ENCODE measurements at places on chromosomes 7 and 10. TPM values are rescaled to one million over a fixed set of nuclear protein-coding genes. Genes with fewer than 3 reads are reported as not detected.

GRCh38 chr10:55183993-55184392, 383.0 kb upstream of the PCDH15 start:
- H3K4me3 ChIP-seq = no peak overlapping the region
- H3K4me1 ChIP-seq = no peaks in the 10 kb centered on the region
- no peak overlapping the region for H3K27ac ChIP-seq
- H3K36me3 ChIP-seq = no peaks in the 10 kb centered on the region

The CYP3A7 gene
- polyA plus RNA-seq = not detected

The GPR22 gene
- polyA plus RNA-seq = not detected

DNA sequence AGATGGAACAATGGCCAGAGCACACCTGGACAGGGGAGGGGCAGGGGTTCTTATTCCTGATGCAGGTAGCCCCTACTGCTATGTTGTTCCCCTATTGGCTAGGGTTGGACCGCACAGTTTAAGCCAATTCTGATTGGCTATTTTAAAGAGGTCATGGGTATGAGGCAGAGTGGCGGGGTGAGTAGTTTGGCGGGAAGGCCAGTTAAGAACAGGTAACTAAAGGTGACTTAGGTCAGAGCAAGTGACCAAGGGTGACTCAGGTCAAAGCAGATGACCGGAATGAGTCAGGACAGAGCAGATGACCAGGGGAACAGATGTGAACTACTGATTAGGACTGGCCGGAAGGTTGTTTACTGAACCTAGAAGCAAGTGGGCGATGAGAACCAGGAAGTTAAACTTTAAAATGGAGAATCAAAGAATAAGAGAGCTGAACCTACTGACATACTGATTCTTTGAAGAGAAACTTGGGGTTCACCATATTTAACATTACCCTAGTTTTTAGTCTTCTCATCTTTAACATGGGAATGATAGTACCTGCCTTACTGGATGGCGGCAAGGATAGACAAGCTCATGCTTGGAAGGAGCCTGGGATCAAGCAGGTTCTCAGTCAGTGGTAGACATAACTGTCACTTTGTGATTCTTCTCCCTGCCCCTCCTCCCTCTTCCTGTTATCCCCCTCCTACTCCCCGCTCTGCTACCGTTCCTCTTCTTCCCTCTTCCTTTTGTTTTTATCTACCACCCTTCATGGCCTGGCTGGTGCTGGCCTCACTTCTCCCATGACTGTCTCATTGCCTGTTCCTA, 55.0 kb downstream of the CCNY start:
- H3K4me1 ChIP-seq = peaks cover 37% of the 10 kb centered on the region
- no peaks in the 10 kb centered on the region for H3K27me3 ChIP-seq
- DNase-seq = no peak
- H3K4me3 ChIP-seq = no peak overlapping the region

- no peak overlapping the region for H3K4me3 ChIP-seq
- no peak for DNase-seq
- H3K36me3 ChIP-seq = no peaks in the 10 kb centered on the region
- H3K4me1 ChIP-seq = peaks cover 36% of the 10 kb centered on the region
- H3K27ac ChIP-seq = no peak overlapping the region
These were observed 103.4 kb downstream of the GRK5 start for GRCh38 chr10:119310806-119311205.

DNA sequence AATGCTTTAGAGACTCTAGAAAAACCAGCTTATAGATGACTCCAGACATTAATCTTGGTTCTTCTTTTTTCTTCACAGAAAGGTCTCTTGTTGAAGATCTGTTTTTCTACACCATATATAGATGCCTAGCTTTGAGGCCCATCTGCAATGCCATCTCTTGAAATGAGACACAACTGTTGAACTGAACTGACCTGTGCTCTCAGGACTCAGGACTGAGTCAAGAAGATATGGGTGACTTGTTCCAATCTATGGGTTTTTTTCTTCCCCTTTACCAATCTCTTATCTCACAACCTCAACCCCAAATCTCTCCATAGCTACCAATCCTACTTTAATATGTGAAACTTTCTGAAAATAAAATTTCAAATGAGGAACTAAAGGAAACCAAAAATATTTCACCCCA, 194.7 kb downstream of the SNX13 start:
- no peak overlapping the region for H3K27ac ChIP-seq
- no peaks in the 10 kb centered on the region for H3K4me1 ChIP-seq
- H3K4me3 ChIP-seq = no peak overlapping the region
- no peaks in the 10 kb centered on the region for H3K27me3 ChIP-seq
- DNase-seq = no peak

The ATP6V0A4 gene
- polyA plus RNA-seq = 0.06 TPM

GRCh38 chr10:106508950-106509349, 655.6 kb downstream of the SORCS1 start:
- no peaks in the 10 kb centered on the region for H3K4me1 ChIP-seq
- DNase-seq = no peak
- H3K36me3 ChIP-seq = no peaks in the 10 kb centered on the region
- H3K27ac ChIP-seq = no peak overlapping the region

The GIMAP7 gene
- polyA plus RNA-seq = 37.9 TPM

- H3K27me3 ChIP-seq = no peaks in the 10 kb centered on the region
- peaks cover 12% of the 10 kb centered on the region for H3K36me3 ChIP-seq
- no peak overlapping the region for H3K27ac ChIP-seq
- no peak overlapping the region for H3K4me3 ChIP-seq
- no peaks in the 10 kb centered on the region for H3K4me1 ChIP-seq
These were observed 82.7 kb upstream of the SAMD8 start for GRCh38 chr10:75028748-75029147.

The FAM131B gene
- 1.8 TPM for polyA plus RNA-seq

The OR2A1 gene
- 0.14 TPM for polyA plus RNA-seq

DNA sequence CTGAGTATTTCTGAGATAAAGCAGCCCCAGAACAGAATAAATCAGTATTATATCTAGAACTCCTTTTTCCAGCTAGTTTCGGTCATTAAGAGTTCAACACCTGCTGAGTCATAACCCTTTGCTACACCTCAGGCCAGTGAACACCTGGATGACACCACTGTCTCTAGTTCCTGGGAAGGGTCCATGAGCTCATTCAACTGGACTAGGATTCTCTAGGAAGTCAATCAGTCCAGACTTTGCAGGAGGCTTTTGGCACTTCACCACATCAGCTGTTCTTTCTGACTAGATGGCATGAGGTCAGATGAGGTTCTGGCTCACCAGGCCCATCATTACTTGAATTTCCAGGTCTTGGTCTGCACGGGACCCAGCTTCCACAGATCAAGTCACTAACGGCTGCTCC, 11.7 kb downstream of the SLC39A12 start:
- H3K4me1 ChIP-seq = no peaks in the 10 kb centered on the region
- no peaks in the 10 kb centered on the region for H3K36me3 ChIP-seq
- H3K4me3 ChIP-seq = no peak overlapping the region

- no peak for DNase-seq
- no peaks in the 10 kb centered on the region for H3K27me3 ChIP-seq
- no peak overlapping the region for H3K27ac ChIP-seq
- H3K4me1 ChIP-seq = no peaks in the 10 kb centered on the region
- H3K4me3 ChIP-seq = no peak overlapping the region
These were observed 69.7 kb upstream of the MGMT start for GRCh38 chr10:129397198-129397974.

The ATOH7 gene
- polyA plus RNA-seq = not detected

GRCh38 chr10:64363687-64364086, 842.5 kb downstream of the REEP3 start:
- no peak for DNase-seq
- no peaks in the 10 kb centered on the region for H3K36me3 ChIP-seq
- H3K27ac ChIP-seq = no peak overlapping the region

GRCh38 chr7:78396210-78396609, 597.6 kb downstream of the PHTF2 start:
- no peaks in the 10 kb centered on the region for H3K27me3 ChIP-seq
- DNase-seq = no peak
- H3K27ac ChIP-seq = no peak overlapping the region

- H3K4me3 ChIP-seq = no peak overlapping the region
- H3K4me1 ChIP-seq = no peaks in the 10 kb centered on the region
- no peak for DNase-seq
- no peaks in the 10 kb centered on the region for H3K36me3 ChIP-seq
- H3K27me3 ChIP-seq = no peaks in the 10 kb centered on the region
These were observed 31.2 kb upstream of the IKZF1 start for GRCh38 chr7:50273301-50273700.

The PLAC9 gene
- polyA plus RNA-seq = 2.0 TPM

The FAM24B gene
- 5.3 TPM for polyA plus RNA-seq

The CLDN15 gene
- 21.1 TPM for polyA plus RNA-seq

The LIPJ gene
- polyA plus RNA-seq = not detected

- no peaks in the 10 kb centered on the region for H3K36me3 ChIP-seq
- H3K27me3 ChIP-seq = no peaks in the 10 kb centered on the region
- DNase-seq = no peak
- no peak overlapping the region for H3K4me3 ChIP-seq
- no peak overlapping the region for H3K27ac ChIP-seq
- H3K4me1 ChIP-seq = no peaks in the 10 kb centered on the region
These were observed 35.7 kb downstream of the CCDC7 start for GRCh38 chr10:32481606-32482005.

GRCh38 chr7:80089366-80089765, 45.3 kb upstream of the GNAI1 start:
- H3K27me3 ChIP-seq = no peaks in the 10 kb centered on the region
- no peak overlapping the region for H3K27ac ChIP-seq
- DNase-seq = no peak
- no peaks in the 10 kb centered on the region for H3K4me1 ChIP-seq
- H3K36me3 ChIP-seq = no peaks in the 10 kb centered on the region

DNA sequence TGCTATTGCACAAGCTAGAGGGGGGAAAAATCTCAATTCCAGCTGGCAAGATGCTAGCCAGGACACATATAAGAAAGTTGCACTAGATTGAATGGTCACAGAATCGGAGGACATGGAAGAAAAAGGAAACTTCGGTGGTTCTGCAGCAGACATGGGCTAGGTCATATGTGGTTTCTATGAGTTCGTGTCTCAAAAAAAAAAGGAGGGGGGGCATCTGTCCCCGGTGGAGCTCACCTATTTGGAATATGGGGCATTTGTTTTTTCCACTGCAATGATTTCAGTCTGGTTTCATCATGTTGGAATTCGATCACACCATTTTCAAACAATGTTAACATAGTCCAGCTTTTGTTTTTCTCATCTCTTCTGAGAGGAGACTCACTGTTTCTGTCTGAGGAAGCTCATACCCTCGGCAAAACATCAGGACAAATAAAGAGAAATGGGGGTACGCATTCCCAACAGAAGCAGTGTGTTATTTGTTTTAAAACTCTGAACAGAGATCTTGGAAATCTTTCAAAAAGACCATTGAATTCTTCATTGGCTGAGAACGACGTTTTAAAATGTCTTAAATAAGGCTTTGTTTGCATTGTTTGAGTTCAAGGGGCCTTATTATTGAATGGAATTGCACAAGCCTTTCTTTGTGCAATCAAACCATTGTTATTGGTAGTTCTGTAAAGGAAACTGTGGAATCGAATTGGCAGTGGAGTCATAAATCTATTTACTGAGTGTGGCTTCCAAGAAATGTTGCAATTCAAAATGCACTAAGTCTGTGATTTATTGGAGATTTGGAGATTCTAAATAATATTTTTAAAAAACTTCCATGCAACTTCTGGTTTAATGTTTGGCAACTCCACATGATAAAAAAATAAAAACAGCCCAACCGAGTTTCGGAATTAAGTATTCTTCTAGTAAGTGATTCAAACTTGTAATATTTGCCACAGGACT, 173.2 kb downstream of the RTKN2 start:
- peaks cover 8% of the 10 kb centered on the region for H3K4me1 ChIP-seq
- DNase-seq = peak; percentile 86
- H3K4me3 ChIP-seq = no peak overlapping the region
- H3K27ac ChIP-seq = no peak overlapping the region

GRCh38 chr7:157464111-157464970, 127.5 kb downstream of the DNAJB6 start:
- H3K36me3 ChIP-seq = no peaks in the 10 kb centered on the region
- H3K4me3 ChIP-seq = no peak overlapping the region
- H3K27me3 ChIP-seq = no peaks in the 10 kb centered on the region
- no peaks in the 10 kb centered on the region for H3K4me1 ChIP-seq
- DNase-seq = no peak

The VAX1 gene
- not detected for polyA plus RNA-seq

The C1QL3 gene
- not detected for polyA plus RNA-seq

DNA sequence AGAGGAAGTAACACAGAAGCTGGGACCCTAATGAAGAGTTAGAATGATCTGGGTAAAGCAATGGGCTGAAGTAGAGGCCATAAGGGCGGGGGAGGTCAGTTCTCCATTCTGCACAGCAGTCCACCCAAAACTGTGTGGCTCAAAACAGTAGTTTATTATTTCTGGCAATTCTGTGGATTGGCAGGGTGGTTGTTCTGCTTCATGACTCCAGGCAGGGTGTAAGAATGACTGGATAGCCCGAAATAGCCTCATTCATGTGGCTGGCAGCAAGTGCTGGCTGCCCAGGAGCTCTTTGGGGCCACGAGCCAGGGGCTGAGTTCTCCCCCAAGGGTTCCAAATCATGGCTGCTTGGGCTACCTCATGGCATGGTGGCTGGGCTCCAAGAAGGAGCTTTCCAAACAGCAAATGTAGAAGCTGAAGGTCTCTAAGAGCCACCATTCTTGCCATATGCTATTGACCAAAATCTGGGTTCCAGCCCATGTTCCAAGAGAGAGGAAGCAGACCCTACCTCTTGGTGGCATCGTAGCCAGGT, 315.1 kb upstream of the C7orf33 start:
- no peak overlapping the region for H3K27ac ChIP-seq
- no peaks in the 10 kb centered on the region for H3K4me1 ChIP-seq
- no peak overlapping the region for H3K4me3 ChIP-seq
- no peak for DNase-seq

DNA sequence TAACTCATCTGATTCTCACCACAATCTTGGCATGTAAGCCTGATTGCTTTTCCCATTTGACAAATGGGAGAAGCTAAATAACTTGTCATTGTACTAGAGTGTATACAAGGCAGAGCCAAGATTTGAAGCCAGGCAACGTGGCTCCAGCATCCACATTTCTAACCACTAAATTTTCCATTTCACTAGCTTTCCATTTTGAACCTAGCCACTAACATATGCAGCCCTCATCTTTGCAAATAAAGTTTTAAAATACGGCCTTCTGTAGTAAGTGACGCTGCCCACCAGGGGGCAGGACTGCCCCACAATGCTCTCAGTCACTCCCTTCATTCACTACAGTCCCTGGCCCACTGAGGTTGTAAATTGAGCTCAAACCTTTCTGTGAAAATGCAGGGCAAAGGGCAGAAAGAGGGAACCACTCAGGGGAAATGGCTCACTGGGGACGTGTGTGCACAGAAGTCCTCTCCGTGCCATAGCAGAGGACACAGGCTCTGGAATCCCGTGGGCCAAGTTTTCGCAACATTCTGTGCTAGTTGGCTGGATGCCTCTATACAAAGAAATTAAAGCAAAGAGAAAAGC, 315.7 kb downstream of the TNS3 start:
- H3K27me3 ChIP-seq = no peaks in the 10 kb centered on the region
- H3K36me3 ChIP-seq = no peaks in the 10 kb centered on the region
- H3K4me3 ChIP-seq = no peak overlapping the region
- H3K4me1 ChIP-seq = no peaks in the 10 kb centered on the region

DNA sequence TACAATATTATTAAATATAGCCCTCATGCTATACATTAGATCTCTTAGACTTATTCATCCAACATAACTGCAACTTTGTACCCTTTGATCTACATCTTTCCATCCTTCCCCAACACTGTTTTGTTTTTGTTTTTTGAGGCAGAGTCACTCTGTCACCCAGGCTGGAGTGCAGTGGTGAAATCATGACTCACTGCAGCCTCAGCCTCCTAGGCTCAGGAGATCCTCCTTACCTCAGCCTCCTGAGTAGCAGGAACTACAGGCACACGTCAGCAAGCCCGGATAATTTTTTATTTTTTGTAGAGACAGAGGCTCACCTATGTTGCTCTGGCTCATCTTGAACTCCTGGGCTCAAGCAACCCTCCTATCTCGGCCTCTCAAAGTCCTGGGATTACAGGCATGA, 53.3 kb downstream of the NT5C2 start:
- no peak overlapping the region for H3K27ac ChIP-seq
- no peak for DNase-seq
- H3K4me1 ChIP-seq = no peaks in the 10 kb centered on the region
- no peaks in the 10 kb centered on the region for H3K27me3 ChIP-seq

Data from endothelial cell of umbilical vein (primary cell).